ENCODE measurements at places on chromosomes 12 and 14.

DNA sequence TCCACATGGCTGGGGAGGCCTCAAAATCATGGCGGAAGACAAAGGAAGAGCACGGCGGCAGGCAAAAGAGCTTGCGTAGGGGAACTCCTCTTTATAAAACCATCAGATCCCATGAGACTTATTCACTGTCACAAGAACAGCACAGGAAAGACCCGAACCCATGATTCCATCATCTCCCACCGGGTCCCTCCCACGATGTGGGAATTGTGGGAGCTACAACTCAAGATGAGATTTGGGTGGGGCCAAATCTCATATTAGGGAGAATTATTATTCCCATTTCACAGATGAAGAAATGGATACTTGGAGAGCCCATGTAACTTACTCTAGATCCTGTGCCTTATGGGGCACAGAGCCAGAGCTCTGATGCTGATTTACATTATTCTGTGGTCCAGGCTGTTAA lies 322.6 kb downstream of the PCNX1 start:
- DNase-seq = no peak

- no peak for DNase-seq
Observed at GRCh38 chr14:74840603-74841030, 35.3 kb downstream of the PROX2 start.

DNA sequence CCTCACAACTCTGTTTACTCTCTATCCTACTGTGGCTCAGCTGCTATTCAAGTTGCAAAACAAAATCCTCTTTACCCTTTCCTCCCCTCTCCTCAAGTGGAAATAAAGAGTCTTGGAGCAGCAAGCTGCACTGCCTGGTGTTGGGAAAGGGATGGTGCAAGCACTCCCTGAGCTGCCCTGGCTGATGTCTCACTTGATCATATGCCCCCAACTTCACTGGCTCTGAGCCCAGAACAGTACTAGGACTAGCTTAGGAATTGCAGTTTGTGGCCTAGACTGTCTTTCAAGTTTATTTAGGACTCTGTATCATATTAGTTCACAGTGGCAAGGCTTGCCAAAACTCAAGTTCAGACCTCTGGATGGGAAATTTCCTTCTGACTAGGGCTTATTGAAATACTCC lies 1683.8 kb upstream of the SEL1L start:
- no peak for DNase-seq

- no peak for DNase-seq
Observed at GRCh38 chr14:63378444-63378843, 59.7 kb upstream of the GPHB5 start.

GRCh38 chr12:47652521-47653234 lies 53.2 kb downstream of the RPAP3 start:
- no peak for DNase-seq

DNA sequence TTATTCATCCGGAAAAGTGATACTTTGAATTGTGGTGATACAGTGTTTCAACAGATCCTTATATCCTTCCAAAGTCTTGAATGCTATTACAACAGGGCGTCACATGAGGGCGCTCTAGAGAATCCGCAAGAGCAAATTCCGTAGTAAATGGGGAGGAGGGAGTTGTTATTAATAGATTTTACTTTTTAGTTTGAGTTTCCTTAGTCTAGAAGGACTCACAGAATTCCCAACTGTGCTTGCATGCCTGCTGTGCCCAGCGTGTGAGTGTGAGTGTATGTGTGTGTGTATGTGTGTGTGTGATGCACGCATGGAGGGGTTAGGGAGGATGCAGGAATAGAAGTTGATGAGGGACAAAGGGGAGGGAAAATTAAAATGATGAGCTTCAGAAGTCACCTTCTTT lies 375.3 kb downstream of the C12orf75 start:
- no peak for DNase-seq

DNA sequence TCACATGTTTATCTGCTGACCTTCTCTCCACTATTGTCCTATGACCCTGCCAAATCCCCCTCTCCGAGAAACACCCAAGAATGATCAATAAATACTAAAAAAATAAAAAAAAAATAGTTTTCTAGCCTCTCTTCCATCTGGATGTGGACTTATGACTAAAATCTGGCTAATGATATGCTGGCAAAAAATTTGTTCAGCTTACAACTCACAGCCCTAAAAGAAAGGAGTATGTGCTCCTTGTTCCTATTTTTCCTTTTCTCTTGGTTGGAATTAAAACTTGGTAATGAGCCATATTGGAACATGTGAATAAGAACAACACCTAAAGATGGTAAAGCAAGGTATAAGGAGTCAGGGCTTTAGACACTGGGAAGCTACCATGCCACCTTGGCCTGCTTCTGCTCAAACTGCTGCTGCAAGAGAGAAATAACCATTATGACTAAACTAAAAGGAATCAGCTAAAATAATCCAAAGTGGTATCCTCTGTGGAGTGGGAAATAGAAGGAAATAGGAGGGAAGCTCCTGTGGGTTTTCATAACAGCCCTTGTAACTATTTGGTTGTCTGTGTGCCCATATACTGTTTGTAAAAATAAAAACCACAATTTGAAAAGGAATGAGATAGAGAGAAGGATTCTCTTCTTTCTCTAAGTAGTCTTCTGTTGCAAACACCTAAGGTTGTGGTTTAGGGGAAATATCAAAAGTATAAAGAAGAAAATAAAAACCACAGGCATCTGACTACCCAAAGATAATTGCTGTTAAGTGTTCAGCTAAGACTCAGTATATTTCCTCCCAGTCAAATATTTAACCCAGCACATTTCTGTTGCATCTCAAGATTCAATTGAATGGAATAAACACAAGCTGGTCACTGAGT lies 53.8 kb downstream of the SDR9C7 start:
- DNase-seq = no peak

GRCh38 chr14:74438351-74438915 lies 12.4 kb upstream of the SYNDIG1L start:
- DNase-seq = no peak

DNA sequence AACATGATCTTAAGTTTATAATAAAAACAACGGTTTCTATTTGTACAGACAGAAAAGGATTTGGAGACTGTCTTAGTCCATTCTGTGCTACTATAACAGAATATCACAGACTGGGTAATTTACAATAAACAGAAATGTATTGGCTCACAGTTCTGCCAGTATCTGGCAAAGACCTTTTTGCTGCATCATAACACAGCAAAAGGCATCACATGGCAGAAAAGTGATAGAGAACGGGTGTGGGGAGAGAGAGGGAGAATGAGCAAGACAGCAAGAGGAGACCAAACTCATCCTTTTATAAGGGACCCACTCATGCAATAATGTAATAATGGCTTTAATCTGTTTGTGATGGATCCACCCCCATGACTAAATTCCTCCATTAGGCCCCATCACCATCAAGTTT lies 17.0 kb upstream of the NUDT4 start:
- DNase-seq = no peak

Data from stimulated activated CD4-positive, alpha-beta T cell treated with anti-CD3 and anti-CD28 coated beads, Interleukin-15, amount 100 ng/mL, for 1 hour (primary cell).